ENCODE measurements at places on chromosomes 7 and 10. TPM values are rescaled to one million over a fixed set of nuclear protein-coding genes. Genes with fewer than 3 reads are reported as not detected.

Gene WDFY4
- total RNA-seq = not detected

Gene HTR5A
- not detected for total RNA-seq

Gene SPDYE9
- total RNA-seq = not detected

Gene WEE2
- total RNA-seq = not detected

Gene TWIST1
- total RNA-seq = 1.4 TPM

Gene PRR15
- 1.3 TPM for total RNA-seq

Gene NPY4R
- total RNA-seq = 47.6 TPM

Gene IFIT1B
- total RNA-seq = not detected

Gene NSUN5
- 42.8 TPM for total RNA-seq

Gene SFMBT2
- total RNA-seq = 12.2 TPM

Gene KIAA1549
- total RNA-seq = 7.8 TPM

Gene TMEM236
- total RNA-seq = 0.12 TPM

Data from A549 treated with CpdA at 1 μM for 4 hours (cell line).